ENCODE measurements at places on chromosomes 12 and 14.

DNA sequence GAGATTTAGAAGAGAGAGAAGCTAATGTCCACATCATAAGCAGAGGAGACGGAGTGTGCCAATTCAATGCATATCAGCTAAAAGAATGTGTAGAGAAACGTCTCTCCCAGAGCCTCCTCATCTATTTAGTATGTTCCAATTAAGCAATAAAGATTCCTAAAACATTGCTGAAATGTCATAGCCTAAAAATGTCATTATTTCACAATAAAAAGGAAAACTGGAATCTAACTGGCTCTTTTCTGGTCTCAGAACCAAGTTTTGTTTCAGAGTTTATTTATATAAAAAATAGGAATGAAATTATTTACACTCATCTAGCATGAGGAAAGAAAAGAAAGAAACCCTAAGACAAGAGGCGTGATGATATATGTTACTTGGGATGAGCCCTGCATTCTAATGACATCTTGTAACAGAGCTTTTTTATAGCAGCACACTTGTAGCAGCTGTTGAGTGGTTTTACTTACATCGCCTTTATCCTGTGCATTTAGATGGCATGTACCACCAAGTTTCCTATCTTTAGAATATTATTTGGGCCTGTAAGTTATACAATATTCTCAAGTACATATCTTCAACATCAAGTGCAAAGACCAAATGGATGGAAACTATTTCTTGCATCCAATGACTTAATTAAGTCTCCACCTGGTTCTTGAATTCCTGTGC, 266.3 kb upstream of the PRKD1 start:
- H3K27me3 ChIP-seq = no peaks in the 10 kb centered on the region
- no peak for DNase-seq
- no peak overlapping the region for H3K4me3 ChIP-seq
- no peaks in the 10 kb centered on the region for H3K36me3 ChIP-seq

- no peak overlapping the region for H3K4me3 ChIP-seq
- H3K4me1 ChIP-seq = no peaks in the 10 kb centered on the region
Observed at GRCh38 chr12:28611115-28611435, 420.8 kb downstream of the CCDC91 start.

GRCh38 chr14:51724650-51725049, 72.9 kb downstream of the FRMD6 start:
- H3K4me3 ChIP-seq = no peak overlapping the region
- peak overlapping the region; percentile 28 for H3K27ac ChIP-seq
- no peaks in the 10 kb centered on the region for H3K36me3 ChIP-seq
- DNase-seq = no peak

- H3K4me1 ChIP-seq = no peaks in the 10 kb centered on the region
- DNase-seq = no peak
- no peak overlapping the region for H3K4me3 ChIP-seq
- no peaks in the 10 kb centered on the region for H3K36me3 ChIP-seq
- no peak overlapping the region for H3K27ac ChIP-seq
Observed at GRCh38 chr12:130669797-130670196, 46.3 kb downstream of the RIMBP2 start.

DNA sequence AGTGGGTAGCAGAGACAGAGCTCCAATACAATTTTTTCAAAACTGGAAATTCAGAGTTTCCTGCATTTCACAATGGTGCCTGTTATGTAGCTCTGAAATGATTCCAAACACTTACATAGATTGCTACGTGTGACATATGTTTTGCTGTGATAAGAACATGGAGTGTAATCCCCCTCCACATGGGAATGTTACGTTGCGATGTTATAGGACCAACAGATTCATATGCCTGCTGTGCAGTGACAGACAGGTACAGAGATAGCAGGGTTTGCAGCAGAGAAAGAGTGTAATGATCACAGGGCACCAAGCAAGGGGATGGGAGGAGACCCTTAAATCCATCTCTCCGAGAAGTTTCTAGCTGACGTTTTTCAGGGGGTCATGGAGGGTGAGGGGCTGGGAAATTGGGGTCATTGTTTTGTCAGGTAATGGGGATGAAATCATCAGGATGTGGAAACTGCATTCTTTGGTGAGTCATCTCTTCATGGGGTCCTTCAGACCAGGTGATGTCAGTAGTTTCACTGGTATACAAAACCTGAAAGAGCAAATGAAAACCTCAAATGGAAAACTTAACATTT, 76.6 kb upstream of the OSBPL8 start:
- no peaks in the 10 kb centered on the region for H3K4me1 ChIP-seq
- H3K36me3 ChIP-seq = no peaks in the 10 kb centered on the region
- no peak for DNase-seq
- H3K27ac ChIP-seq = no peak overlapping the region
- H3K4me3 ChIP-seq = no peak overlapping the region

GRCh38 chr14:90489916-90490719, 93.3 kb downstream of the CALM1 start:
- no peaks in the 10 kb centered on the region for H3K4me1 ChIP-seq
- no peaks in the 10 kb centered on the region for H3K36me3 ChIP-seq
- H3K27ac ChIP-seq = no peak overlapping the region

GRCh38 chr12:47159348-47159747, 79.6 kb upstream of the AMIGO2 start:
- peaks cover 9% of the 10 kb centered on the region for H3K4me1 ChIP-seq
- H3K27ac ChIP-seq = no peak overlapping the region
- H3K4me3 ChIP-seq = no peak overlapping the region
- DNase-seq = no peak
- H3K27me3 ChIP-seq = no peaks in the 10 kb centered on the region

DNA sequence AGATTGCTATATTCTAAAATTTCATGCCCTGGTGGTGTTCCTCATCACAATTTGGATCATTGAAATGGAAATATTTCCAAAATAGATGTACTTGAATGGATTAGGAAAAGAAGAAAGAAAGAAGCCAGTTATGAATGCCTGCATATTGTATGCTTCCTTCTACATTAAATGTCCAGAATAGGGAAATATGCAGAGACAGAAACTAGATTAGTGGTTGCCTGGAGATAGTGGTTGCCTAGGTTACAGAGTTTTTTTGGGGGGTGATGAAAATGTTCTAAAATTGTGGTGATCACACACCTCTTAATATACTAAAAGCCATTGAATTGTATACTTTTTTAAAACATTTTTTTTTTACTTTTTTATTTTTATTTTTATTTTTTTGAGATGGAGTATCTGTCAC, 18.0 kb downstream of the TUBA1A start:
- no peaks in the 10 kb centered on the region for H3K27me3 ChIP-seq
- no peak overlapping the region for H3K4me3 ChIP-seq
- DNase-seq = no peak
- H3K36me3 ChIP-seq = no peaks in the 10 kb centered on the region

GRCh38 chr14:87041290-87042020, 951.5 kb downstream of the GALC start:
- no peaks in the 10 kb centered on the region for H3K27me3 ChIP-seq
- H3K27ac ChIP-seq = peak overlapping the region; percentile 31
- no peaks in the 10 kb centered on the region for H3K36me3 ChIP-seq
- no peak for DNase-seq
- no peaks in the 10 kb centered on the region for H3K4me1 ChIP-seq

GRCh38 chr14:53391631-53392285, 238.6 kb upstream of the DDHD1 start:
- no peak overlapping the region for H3K4me3 ChIP-seq
- no peak for DNase-seq
- H3K27me3 ChIP-seq = no peaks in the 10 kb centered on the region
- H3K27ac ChIP-seq = peak overlapping the region; percentile 60
- H3K4me1 ChIP-seq = no peaks in the 10 kb centered on the region
- no peaks in the 10 kb centered on the region for H3K36me3 ChIP-seq

GRCh38 chr14:91197631-91198030, 46.9 kb downstream of the GPR68 start:
- no peak overlapping the region for H3K4me3 ChIP-seq
- no peak overlapping the region for H3K27ac ChIP-seq
- no peaks in the 10 kb centered on the region for H3K27me3 ChIP-seq
- DNase-seq = no peak

DNA sequence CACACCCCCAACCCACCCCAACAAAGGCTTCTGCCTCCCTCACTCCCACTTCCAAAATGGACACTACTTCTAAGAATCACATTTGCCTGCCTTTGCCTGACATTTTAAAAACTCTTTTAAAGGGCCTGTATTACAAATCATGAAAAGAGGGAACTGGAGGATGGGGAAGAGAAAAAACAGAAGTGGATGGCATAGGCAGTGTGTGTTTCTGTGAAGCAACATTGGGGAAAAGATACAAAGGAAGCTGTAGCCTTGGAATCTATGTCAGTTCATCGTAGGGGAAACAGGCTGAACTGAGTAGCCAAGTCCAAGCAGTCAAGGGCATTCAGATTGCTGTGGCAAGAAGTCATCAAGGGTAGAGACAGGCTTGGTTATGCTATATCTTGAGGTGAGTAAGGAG, 273.9 kb downstream of the BTG1 start:
- no peaks in the 10 kb centered on the region for H3K4me1 ChIP-seq
- no peaks in the 10 kb centered on the region for H3K27me3 ChIP-seq
- no peak for DNase-seq
- no peak overlapping the region for H3K4me3 ChIP-seq
- H3K27ac ChIP-seq = no peak overlapping the region
- H3K36me3 ChIP-seq = no peaks in the 10 kb centered on the region

GRCh38 chr14:71050227-71050823, 143.1 kb downstream of the PCNX1 start:
- H3K27ac ChIP-seq = no peak overlapping the region
- H3K36me3 ChIP-seq = no peaks in the 10 kb centered on the region
- DNase-seq = no peak
- no peak overlapping the region for H3K4me3 ChIP-seq
- no peaks in the 10 kb centered on the region for H3K4me1 ChIP-seq

GRCh38 chr12:47722941-47723631, 2.2 kb downstream of the ENDOU start:
- no peak overlapping the region for H3K4me3 ChIP-seq
- no peaks in the 10 kb centered on the region for H3K36me3 ChIP-seq
- peaks cover under 1% of the 10 kb centered on the region for H3K4me1 ChIP-seq
- no peaks in the 10 kb centered on the region for H3K27me3 ChIP-seq

- H3K36me3 ChIP-seq = no peaks in the 10 kb centered on the region
- H3K4me1 ChIP-seq = no peaks in the 10 kb centered on the region
- DNase-seq = no peak
- no peak overlapping the region for H3K4me3 ChIP-seq
Observed at GRCh38 chr12:11071414-11071813, 9.3 kb upstream of the TAS2R46 start.

- no peak overlapping the region for H3K27ac ChIP-seq
- no peaks in the 10 kb centered on the region for H3K36me3 ChIP-seq
- no peaks in the 10 kb centered on the region for H3K27me3 ChIP-seq
- no peak for DNase-seq
- no peaks in the 10 kb centered on the region for H3K4me1 ChIP-seq
Observed at GRCh38 chr14:64910847-64911495, 3.3 kb upstream of the CHURC1 start.

- H3K27me3 ChIP-seq = no peaks in the 10 kb centered on the region
- no peak overlapping the region for H3K4me3 ChIP-seq
- peak; percentile 31 for DNase-seq
Observed at GRCh38 chr12:123907726-123908476, 64.7 kb downstream of the CCDC92 start.

GRCh38 chr12:4701395-4702190, 18.6 kb upstream of the GALNT8 start:
- H3K4me3 ChIP-seq = no peak overlapping the region
- H3K27me3 ChIP-seq = no peaks in the 10 kb centered on the region
- H3K36me3 ChIP-seq = no peaks in the 10 kb centered on the region

- H3K27ac ChIP-seq = no peak overlapping the region
- no peaks in the 10 kb centered on the region for H3K36me3 ChIP-seq
- DNase-seq = no peak
- no peaks in the 10 kb centered on the region for H3K27me3 ChIP-seq
- no peak overlapping the region for H3K4me3 ChIP-seq
Observed at GRCh38 chr14:92991536-92991935, 68.6 kb downstream of the CHGA start.

DNA sequence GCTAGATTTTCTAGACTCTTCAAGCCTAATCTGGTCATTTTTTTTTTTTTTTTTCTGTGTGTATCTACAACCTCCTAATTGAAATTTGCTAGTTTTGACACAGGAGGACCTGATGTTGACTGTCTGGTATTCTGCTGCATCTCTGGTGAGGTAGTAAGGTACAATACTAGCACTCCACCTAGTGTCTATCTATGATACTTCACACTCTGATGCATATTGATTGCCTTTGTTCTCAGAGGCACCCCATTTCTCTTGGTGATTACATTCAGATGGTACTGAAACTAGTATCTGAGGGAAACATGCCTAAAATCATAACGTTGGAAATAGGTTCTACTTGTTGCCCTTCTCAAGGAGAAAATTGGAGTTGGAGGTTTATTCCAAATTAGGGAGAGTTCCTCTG, 930.5 kb upstream of the NOVA1 start:
- H3K36me3 ChIP-seq = no peaks in the 10 kb centered on the region
- H3K4me1 ChIP-seq = no peaks in the 10 kb centered on the region
- H3K4me3 ChIP-seq = no peak overlapping the region
- DNase-seq = no peak
- H3K27me3 ChIP-seq = no peaks in the 10 kb centered on the region

- no peaks in the 10 kb centered on the region for H3K36me3 ChIP-seq
- no peak for DNase-seq
- H3K27me3 ChIP-seq = peaks cover 3% of the 10 kb centered on the region
- no peak overlapping the region for H3K4me3 ChIP-seq
Observed at GRCh38 chr12:52906191-52906601, 1.3 kb upstream of the KRT8 start.

DNA sequence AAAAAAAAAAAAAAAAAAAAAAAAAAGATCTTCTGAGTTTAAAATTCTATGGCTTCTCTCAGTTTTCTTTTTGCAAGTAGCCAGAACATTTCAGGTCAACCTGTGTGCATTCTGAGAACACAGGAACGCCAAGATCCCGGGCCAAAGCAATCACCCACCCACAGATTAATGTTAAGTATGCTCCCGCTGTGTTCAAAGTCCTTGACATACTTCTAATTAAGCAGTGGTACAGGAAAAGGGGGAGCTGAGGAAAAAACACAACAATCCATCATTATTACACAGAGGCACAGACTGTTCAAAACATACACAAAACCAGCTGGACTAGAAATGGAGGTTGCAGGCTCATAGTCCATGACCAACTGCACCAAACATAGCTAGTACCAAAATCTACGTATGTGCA, 2.8 kb downstream of the FBXO21 start:
- no peak overlapping the region for H3K4me3 ChIP-seq
- H3K4me1 ChIP-seq = no peaks in the 10 kb centered on the region
- H3K27ac ChIP-seq = no peak overlapping the region
- DNase-seq = no peak
- H3K27me3 ChIP-seq = no peaks in the 10 kb centered on the region

DNA sequence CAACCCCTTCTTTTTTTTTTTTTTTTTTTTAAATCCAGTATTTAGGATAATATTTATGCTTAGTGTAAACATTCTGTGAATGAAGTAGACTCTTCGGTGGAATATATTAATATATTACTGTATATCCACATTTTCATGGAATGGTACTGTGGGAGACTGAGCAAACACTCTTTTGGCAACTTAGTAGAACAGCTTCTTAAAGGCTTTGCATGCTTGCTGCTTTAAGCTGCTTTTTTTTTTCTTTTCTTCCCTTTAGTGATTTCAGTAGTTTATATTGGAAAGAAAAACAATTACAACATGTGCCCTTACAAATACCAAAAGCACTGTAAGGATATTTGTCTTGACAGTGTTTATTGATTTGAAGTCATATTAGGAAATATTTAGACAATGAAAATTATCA, 78.9 kb downstream of the AEBP2 start:
- DNase-seq = no peak
- H3K27ac ChIP-seq = no peak overlapping the region
- H3K4me3 ChIP-seq = no peak overlapping the region
- H3K4me1 ChIP-seq = no peaks in the 10 kb centered on the region

- H3K36me3 ChIP-seq = no peaks in the 10 kb centered on the region
- H3K27ac ChIP-seq = peak overlapping the region; percentile 96
- no peaks in the 10 kb centered on the region for H3K4me1 ChIP-seq
- peak overlapping the region; percentile 77 for H3K4me3 ChIP-seq
- no peak for DNase-seq
Observed at GRCh38 chr14:39169541-39169900, 612 bp downstream of the TRAPPC6B start.

Measured in uterus (tissue), 4 donors.